ENCODE measurements at places on chromosomes 13 and 19.

DNA sequence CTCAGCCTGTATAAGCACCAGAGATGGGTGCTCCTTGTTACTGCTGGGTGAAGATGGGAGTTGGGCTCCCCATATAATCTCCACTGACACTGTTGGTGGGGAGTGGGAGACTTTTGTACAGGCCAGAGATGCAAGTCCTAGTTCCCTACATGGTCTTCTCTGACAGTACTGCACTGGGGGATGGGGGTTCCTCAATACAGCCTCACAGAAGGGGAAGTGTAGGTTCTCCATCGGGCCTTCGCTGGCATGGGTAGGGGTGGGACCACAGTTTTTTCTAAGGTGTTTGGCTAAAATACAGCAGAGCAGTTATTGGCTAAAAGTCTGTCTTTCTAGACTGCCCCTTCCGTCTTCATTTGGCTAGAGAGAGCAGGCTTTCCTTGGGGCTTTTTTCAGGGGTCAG is 167.2 kb upstream of the SERP2 start:
- DNase-seq = no peak

- DNase-seq = no peak
These were observed 406.2 kb downstream of the EFNB2 start for GRCh38 chr13:106129273-106129672.

DNA sequence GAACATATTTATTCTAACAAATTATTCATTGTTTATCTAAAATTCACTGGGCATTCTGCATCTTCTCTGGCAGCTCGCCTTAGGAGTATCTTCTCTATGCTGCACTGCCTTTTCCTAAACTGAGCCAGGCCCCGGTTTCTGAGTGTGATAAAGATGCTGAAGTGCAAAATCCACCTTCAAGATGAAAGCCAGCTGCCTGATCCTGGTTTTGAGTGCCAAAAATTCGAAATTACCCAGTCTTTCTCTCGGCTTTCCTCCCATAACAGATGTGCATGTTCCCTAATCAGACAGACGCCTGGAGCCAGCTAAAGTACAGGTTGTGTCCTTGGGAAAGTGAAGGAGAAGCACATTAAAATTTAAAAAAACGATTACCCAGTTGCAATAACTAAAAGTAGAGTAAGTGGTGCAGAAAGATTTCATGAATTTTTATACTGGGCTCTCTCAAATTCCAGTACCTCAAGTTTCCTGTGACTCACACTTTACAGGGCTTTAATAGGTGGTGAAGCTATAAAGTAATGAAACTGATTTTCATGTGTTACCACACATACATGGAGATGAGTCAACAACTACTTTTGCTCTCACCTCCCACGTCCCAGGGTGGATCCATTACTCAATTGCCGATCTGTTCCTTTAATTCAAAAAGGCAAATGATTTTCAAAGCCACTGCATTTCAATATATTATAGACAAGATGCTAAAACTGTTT is 65.0 kb upstream of the GTF2F2 start:
- peak; percentile 59 for DNase-seq

- no peak for DNase-seq
These were observed 1.2 kb downstream of the ALKBH7 start for GRCh38 chr19:6373813-6374108.

- no peak for DNase-seq
These were observed 428.7 kb downstream of the MYO16 start for GRCh38 chr13:109058087-109058486.

DNA sequence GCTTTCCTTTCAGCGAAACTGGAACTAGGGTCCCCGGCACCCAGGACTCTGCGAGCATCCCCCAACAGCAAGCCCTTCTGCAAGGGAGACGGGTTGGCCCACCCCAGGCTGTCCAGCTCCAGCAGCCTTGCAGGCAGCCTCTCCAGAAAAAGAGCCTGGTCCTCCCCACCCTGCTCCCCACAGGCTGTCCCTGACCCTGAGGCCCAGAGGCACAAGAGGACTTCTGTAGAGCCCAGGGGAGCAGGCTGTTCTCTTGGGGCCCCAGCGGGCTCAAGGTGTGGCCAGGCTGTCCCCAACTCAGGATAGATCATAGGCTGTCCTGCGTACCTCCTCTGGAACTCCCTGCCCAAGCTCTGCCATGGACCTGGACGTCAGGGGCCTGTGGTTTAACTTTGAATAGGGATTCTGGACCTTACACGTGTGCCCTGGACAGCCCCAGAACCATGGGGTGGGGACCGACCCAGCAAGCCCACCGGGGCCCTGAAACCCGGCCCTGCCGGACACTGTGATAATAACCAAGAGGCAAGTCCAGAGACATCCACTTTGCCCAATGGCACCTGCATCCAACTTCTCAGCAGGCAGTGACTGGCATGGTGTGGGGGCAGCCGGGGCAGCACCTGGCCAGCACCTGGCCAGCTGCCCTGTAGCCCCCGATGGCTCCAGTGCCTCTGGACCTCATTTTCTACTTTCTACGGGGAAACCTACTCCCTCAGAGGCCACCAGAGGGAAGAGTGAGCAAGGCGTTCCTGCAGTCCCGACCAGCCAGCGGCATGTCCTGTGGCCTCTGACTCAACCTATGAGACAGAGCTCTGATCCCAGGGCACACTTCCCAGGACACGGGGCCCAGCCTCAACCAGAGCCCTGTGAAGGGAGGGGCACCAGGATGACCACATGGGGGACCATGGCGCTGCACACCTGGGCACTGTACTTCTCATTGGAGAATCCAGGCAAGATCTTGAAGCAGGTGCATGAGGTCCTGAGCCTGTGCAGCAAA is 50.9 kb upstream of the TPM4 start:
- DNase-seq = no peak

DNA sequence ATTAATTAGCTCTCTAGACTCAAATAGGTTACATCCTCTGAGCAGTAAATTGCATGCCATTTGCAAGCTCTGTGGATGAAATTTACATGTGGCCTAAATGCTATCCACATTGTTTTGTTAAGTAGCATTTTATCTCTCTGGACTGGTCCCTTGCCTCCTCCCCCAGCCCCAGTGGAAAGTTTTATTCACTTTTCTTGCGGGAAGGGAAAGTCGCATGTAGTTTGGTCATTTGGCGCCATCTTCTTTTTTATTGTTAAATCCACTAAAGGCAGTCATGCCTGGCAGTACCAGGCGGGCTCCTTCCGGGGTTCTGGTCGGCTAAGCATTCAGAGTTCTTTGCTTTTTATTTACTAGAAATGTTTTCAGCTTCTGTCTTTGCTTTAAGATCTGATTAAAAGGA is 188.7 kb downstream of the TM9SF2 start:
- no peak for DNase-seq

DNA sequence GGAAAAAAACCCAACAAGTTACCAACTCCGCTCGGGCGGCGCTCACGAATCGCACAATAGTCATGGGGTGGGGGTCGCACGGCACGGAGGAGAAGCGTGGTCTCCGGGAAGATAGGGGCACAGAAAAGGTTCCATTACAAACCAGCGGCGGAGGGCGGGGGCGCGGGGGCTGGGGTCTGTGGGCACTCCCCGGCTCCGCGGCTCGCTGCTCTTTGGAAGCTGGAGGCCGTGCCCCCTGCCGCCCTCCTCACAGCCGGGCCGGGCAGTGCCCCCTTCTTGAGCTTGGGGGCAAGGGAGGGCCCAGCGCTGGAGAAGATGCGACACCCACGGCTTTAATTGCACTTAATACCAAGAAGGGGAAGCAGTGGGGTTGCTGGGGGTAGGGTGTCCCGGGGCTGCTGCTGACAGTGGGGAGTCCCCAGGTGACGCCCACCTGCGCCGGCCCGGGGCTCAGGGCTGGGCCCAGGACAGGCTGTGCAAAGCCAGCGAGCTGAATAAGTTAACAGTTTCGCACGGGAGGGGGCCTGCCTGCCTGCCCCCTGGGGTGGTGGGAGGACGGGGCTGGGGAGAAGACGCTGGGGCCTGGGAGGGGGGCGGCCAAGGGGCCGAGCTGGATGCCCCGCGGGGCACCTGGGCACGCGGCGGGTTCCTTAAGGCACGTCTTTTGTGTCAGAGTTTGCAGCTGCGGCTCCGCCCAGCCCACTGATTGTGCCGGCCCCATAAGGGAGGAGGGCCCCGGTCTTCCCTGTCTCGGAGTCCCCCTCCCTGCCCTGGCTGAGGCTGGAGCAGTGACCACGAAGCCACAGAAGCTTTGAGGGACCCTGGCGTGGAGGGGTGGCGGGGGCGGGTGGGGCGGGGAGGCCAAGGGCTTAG is 9.8 kb downstream of the DCAF15 start:
- no peak for DNase-seq

GRCh38 chr13:53782488-53782961 is 753.9 kb downstream of the OLFM4 start:
- DNase-seq = no peak

- no peak for DNase-seq
These were observed 98.9 kb downstream of the UGGT2 start for GRCh38 chr13:95954266-95954665.

DNA sequence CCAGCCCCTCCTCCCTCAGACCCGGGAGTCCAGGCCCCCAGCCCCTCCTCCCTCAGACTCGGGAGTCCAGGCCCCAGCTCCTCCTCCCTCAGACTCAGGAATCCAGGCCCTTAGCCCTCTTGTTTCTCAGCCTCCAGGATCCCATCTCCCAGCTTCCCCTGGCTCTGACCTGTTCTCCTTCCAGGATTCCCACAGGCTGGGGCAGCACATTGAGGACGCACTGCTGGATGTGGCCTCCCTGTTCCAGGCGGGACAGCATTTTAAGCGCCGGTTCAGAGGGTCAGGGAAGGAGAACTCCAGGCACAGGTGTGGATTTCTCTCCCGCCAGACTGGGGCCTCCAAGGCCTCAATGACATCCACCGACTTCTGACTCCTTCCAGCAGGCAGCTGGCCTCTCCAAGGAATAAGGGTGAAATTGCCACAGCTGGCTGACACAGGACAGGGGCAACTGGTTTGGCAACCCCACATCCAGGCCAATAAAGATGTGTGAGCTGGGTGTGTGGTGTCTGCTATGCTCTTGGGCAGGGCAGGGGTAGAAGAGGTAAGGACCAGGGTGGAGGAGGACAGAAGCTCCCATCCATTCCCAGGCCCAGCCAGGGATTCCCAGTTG is 22.4 kb downstream of the CPT1C start:
- DNase-seq = no peak

DNA sequence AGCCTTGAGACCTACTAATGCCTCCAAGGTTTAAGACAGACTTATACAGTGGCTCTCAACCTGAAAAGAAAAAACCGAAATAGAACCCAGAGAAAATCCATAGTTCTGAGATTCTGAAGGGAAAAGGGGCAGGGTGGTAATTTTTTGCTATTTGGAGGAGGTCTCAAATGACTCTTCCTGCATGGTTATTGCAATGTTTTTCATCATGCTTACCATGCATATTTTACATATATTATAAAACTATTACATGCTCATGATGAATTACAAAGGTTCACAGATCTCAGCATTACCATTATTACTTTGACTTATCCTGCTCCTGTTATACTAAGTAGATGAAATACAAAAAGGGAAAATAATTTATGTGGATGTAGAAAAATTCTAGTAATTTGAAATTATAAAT is 47.6 kb downstream of the N4BP2L2 start:
- no peak for DNase-seq

DNA sequence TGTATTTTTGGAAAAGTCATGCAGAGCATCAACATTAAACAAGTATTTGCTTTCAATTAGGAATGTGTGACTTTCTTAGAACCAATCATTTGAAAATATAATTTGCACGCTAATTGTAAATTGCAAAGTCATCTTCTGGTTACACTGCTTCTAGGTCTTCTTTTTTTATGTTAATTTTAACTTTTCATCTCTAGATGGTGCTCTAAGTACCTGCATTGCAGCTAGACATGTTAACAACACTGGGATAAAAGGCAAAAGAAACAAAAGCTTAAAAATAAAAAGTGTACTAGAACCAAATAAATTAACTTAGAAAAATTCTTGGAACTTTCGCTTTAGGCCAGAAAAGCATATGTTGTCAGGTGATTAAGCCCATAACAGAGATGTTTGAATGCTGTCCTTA is 2758.2 kb downstream of the PCDH9 start:
- DNase-seq = no peak

DNA sequence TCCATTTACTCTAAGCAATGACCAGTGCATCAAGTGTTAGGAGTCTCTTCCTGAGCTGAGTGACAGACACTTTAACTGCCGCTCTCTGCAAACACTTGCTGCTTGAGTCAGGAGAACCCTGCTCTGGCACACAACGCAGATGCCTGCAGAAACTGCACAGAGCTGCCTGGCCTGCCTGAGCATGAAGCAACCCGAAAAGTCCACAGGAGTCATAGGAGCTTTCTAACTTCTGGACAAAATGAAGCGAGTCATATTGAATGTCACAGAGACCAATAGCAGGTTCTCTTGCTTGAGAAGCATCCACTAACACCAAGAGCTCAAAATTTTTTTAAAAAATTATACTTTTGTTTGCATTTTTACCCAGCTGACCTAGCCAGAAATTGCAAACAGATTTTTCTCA is 232.4 kb downstream of the LHFPL6 start:
- no peak for DNase-seq

DNA sequence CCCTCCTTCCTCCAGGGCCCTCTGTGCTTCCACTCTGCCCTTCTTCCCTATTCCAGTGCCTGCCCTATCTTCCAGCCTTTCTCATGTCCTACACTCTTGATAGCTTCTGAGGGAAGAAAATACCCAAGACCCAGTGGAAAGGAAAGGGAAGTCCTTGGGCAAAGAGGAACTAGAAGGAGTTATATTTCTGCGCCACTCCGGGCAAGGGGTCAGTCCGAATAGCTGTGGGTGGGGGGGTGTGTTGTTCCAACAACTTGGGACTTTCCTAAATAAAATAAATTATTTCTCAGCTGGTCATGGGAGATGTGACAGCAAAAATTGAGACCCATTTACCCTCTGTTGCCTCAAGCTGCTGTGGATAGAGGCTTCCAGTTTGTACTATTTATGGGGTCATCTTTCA is 23.2 kb downstream of the CABP5 start:
- no peak for DNase-seq

GRCh38 chr13:40231751-40232150 is 434.7 kb downstream of the FOXO1 start:
- DNase-seq = no peak

- DNase-seq = no peak
These were observed 132.5 kb downstream of the NALCN start for GRCh38 chr13:101283782-101284181.

GRCh38 chr13:23330356-23330755 is 103.1 kb downstream of the SACS start:
- DNase-seq = no peak

- peak; percentile 67 for DNase-seq
These were observed 5.6 kb downstream of the SNRPA start for GRCh38 chr19:40756502-40757110.

- no peak for DNase-seq
These were observed 4.9 kb upstream of the ZNF580 start for GRCh38 chr19:55635856-55636440.

DNA sequence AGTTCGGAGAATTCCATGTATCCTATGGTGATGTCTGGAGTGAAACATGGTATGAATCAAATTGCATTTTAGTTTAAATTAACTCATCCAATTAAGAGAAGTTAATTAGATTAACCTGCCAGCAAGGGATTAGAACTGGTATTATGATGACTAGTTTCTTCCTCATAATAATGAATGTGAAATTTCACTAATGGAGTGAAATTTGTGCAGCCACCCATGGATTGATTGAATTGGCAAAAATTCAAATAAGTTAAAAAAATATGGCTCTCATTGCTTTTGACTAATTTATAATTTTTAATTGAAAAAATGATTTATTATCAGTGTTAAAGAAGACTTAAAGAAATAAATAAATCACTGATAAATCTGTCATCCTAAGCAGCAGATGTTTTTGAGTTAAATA is 232.0 kb downstream of the KCNRG start:
- no peak for DNase-seq

Measured in activated naive CD8-positive, alpha-beta T cell treated with anti-CD3 and anti-CD28 coated beads, Interleukin-2, amount 50 U/mL, for 24 hours (primary cell).